ENCODE measurements at places on chromosomes 11 and 22. TPM values are rescaled to one million over a fixed set of nuclear protein-coding genes. Genes with fewer than 3 reads are reported as not detected.

The CCDC15 gene
- 5.6 TPM for polyA plus RNA-seq

The SOX10 gene
- polyA plus RNA-seq: 1.3 TPM

The ISX gene
- polyA plus RNA-seq: 0.43 TPM

DNA sequence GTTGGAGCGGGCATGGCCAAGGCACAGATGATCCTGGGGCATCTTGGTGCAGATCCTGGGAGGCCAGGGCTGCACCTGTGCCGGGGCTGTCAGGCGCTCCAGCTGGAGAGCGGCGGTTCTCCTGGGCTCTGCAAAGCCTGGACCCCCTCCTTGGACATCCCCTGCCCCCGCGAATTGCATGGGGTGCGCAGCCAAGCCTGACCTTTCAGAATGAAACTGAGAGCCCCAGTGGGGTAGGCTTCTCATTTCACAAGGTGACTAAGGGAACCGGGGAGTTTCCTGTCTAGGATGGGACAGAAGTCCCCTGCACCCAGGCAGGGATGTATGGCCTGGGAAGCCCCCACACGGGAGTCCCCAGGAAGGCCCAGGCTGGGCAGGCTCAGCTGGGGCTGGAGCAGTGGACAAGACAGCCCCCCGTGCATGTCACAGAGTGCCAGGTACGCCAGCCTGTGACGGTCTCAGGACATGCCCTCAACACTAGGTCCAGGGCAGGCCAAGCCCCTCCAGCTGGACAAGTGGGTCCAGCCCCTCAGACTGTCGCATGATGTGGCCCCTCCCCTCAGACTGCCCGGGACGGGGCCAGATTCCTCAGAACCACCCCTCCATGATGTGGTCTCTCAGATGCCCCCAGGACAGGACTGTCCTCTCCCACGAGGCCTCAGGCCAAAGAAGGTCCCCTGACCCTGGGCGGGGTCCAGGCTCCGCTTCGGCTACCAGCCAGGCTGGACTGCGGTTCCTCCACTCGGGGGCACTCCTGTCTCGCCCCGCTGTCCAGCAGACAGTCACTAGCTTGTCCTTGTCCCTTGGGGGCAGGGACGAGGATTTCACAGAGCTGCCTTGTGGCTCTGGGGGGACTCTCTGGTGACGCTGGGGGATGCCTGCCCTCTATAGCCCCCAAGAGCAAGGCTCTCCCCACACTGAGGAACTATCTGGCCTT is 2.3 kb downstream of the LSP1 start:
- no peak for DNase-seq

GRCh38 chr11:67572747-67573419 is 10.7 kb upstream of the GSTP1 start:
- DNase-seq: no peak

DNA sequence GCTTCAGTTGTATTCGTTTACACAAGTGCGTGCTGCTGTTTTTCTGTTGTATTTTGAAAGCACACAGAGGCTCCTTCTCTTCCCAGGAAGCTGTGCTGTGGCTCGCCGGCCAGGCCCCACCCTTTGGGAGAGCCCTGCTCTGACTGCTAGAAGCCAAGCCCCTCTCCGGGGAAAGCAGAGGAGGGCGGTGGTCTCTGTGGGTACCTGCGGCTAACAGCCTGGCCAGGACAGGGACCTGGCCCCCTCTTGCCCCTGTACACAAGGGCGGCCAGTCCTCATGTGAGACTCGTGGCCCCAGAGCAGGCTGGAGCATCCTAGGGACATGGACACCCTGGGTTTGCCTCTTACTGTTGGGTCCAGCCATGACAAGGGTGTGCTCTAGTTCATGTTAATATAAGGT is 14.8 kb downstream of the MOB2 start:
- DNase-seq: no peak

GRCh38 chr11:125084761-125085231 is 21.7 kb downstream of the SLC37A2 start:
- DNase-seq: no peak

- DNase-seq: no peak
Measured at GRCh38 chr11:9276571-9276970, 11.4 kb upstream of the DENND5A start.

GRCh38 chr11:66767666-66768065 is 38.6 kb upstream of the SPTBN2 start:
- DNase-seq: no peak

Data from left kidney (tissue), 8 donors.